Stimulated activated naive CD4-positive, alpha-beta T cell treated with Interleukin-2 at 50 U/mL for 16 hours (primary cell): ENCODE measurements at places on chromosomes 6 and 20.

GRCh38 chr6:116266803-116267202 lies 12.9 kb downstream of the TSPYL1 start:
- no peak for DNase-seq

GRCh38 chr6:28152531-28152930 lies 10.8 kb downstream of the ZKSCAN8 start:
- DNase-seq = no peak

DNA sequence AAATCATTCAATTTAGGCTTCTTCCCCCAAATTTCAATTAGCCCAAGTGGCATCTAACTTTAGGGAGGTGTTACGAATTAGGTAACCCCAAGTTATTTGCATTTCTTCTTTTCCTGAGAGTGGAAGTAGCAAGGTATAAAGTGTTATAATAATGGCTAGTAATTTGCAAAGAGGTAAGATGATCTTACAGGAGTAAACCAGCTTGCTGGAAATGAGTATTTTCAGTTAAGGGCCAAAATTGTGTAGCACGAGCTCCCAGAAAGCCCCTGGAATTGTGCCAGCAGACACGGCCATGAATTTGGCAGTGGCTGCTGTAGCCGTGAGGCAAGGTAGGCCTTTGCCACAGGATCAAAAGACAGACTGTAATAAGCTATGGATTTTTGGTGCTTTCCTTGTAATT lies 38.0 kb downstream of the CITED2 start:
- DNase-seq = no peak

GRCh38 chr6:10201606-10202510 lies 213.0 kb downstream of the TFAP2A start:
- no peak for DNase-seq

DNA sequence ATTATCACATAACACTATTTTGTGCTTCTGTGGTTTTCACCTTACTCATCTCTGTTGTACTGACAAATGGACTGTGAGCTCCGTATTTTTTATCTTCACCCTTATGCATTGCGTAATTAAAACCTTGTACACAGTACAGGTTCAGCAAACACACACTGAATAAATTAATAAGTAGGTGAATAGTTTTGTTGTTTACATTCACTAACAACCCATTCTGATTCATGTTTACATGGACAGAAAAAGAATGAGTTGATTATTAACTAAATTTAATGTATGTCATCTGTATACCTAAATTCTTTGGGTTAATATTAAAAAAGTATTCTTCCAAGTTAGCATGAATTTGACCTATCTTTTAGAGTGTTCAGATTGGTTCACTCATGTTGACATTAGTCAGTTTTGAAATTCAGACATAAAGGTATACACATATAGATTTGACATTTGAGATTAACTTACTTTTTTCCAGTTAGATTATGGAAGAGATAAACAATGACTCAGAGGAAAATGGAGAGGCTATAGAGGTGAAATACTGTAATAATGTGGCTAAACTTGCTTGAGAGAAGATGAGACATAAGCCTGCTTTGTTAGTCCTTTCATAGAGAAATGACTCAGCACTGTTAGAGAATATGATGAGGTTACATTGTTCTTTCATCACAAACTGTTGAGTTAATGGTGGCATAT lies 541.7 kb upstream of the FLRT3 start:
- no peak for DNase-seq

GRCh38 chr6:34543421-34543820 lies 12.7 kb downstream of the SPDEF start:
- DNase-seq = no peak

DNA sequence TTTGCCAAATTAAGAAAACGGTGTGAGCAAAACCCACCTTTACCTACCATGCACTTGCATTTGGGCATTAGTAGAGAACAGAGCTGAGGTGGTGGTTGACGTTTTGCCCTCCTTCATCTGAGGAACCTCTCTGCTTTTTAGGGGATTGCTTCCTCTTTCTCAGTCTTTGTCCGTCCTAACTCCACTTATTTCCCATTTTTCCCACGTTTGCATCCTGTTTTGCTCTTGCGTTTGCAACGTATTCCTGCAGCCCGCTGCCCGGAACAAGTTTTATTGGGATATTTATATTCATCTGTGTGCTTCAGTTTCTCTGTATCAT lies 374 bp upstream of the SERINC1 start:
- no peak for DNase-seq

GRCh38 chr6:39898625-39899024 lies 35.6 kb downstream of the MOCS1 start:
- no peak for DNase-seq

DNA sequence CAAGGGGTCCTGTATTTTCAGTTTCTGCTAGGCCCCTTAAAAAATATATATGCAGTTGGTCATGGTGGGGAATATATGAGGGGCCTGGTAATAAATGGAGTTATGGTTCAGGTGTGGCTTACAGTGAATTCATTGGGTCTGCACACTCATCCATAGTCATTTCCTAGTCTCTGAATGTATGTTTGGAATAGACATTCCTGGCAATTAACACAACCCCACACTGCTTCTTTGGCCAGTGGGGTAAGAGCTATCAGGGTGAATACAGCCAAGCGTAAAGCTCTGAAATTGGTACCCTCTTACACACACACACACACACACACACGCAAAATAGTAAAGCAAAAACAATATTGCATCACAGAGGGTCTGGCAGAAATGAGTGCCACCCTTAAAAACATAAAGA lies 56.5 kb downstream of the QRSL1 start:
- no peak for DNase-seq

GRCh38 chr6:107284805-107285204 lies 169.5 kb upstream of the BEND3 start:
- no peak for DNase-seq

- DNase-seq = no peak
Observed at GRCh38 chr6:47358440-47359225, 48.9 kb upstream of the TNFRSF21 start.

DNA sequence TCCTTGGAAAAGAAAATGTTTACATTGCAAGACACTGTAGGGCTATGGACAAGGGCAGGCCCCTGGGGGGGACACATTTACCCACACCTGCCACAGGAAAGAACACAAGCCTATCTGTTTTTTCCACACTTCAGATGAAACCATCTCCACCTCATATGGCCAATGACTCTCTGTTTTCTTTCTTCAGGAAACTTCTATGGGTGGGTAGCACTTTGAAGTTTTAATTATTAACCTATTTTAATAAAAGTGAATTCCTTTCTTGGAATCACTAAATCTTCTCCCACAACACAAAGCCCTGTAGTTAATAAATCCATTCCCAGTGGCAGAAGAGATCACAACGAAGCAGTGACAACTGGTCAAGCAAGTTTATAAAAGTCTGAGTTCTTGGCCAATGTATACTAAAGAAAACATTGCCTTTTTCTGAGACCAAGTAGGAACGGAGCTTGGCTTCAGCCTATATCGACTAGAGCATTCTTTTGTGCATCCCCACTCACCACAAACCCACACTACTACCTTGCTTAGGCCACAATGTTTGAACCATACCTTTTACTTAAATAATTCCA lies 125.1 kb upstream of the CARMIL1 start:
- no peak for DNase-seq

- no peak for DNase-seq
Observed at GRCh38 chr6:156916130-156916801, 139.1 kb downstream of the ARID1B start.

- DNase-seq = no peak
Observed at GRCh38 chr6:87401832-87402231, 5.9 kb upstream of the CFAP206 start.

- no peak for DNase-seq
Observed at GRCh38 chr6:3252369-3252768, 6.4 kb upstream of the PSMG4 start.

GRCh38 chr20:59033093-59033492 lies 958 bp upstream of the ATP5F1E start:
- no peak for DNase-seq

DNA sequence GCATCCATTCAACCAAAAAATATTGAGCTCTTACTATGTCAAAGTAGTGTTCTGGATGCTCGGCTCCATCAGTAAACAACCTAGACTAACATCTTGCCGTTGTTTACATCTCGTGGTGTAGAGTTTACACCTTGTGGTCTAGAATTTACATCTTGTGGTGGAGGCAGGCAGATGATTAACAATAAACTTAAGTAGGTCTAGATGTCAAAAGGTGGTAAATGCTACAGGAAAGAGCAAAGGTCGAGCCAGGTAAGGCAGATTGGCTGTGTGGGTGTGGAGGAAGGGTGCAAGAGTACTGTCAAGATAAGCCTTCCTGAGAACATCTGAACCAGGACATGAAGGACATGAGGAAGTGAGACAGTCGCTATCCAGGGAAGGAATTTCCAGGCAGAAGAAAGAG lies 88.4 kb upstream of the ESR1 start:
- no peak for DNase-seq

DNA sequence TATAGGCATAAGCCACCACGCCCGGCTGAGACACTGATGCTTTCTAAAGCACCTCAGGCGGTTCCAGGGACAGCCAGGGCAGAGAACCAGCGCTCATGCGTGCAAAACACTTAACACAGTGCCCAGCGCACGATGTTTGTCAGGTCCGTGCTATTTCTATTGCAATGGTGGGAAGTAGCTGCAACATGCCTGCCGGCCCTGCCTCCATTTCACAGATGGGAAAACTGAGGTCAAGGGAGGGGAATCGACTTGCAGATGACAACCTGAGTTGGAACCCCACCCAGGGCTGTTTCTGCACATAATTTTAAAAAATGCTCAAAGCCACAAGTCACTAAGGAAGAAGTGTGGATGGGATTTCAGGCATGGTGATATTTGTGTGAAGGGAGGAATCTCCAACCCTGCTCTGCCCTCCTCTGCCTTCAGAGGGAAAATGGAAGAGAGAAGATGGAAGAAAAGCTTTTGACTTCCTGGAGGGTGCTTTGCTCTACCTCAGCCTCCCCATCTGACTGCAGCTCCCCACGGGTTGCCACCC lies 39.9 kb downstream of the KIAA1755 start:
- no peak for DNase-seq

GRCh38 chr6:14144678-14145113 lies 27.1 kb downstream of the CD83 start:
- DNase-seq = peak; percentile 61

GRCh38 chr6:38248500-38249234 lies 391.1 kb downstream of the BTBD9 start:
- no peak for DNase-seq

DNA sequence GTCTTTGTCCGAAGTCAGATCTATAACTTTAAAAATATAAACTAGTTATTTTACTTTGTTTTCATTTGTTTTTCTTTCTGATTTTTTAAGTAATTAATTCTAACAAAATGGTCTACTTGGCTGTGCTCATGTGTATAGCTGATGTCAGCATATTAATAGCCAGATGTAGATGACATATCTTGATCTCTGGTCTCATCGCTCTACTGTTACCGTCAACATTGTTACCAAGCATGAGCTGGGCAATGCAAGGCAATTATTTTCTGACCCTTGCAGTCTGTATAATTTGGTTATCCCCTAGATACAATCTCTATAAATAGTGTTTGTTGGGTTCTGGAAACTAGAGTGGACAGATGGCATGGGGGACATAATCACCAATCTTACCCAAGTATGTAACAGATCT lies 151.6 kb upstream of the PTPRK start:
- DNase-seq = no peak

- DNase-seq = no peak
Observed at GRCh38 chr20:41469868-41470267, 103.2 kb upstream of the EMILIN3 start.

DNA sequence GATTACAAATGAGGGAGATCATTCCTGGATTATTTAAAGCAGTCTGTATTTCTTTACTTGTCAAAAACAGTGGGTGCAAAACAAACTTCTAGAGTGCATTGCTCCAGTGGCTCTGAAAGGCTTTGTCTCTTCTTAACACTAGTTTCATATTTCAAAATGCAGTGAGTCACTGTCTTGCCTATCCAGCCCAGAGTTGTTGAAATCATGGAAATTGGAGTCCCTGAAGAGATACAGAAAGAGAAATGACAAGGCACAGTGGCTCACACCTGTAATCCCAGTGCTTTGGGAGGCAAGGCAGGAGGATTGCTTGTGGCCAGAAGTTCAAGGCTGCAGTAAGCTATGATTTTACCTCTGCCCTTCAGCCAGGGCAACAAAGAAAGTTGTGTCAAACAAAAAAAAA lies 11.3 kb downstream of the SLC2A12 start:
- DNase-seq = no peak

DNA sequence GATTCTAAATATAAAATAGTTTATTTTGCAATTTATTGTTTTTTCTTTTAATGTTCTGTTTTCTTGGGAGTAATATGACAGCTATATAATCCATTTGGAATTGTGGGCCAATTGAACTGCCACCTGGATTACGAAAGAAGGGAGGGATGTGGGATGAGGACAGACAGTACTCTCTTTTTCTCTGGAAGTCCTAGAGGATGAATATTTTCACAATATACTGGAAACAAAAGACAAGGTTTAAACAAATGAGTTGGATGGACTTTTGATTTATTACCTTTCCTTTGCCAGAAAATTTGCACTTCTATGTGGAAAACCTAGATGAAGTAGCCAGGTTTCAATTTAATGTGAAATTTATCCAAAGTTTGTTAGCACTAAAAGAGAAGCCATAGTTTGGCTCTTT lies 325.5 kb upstream of the IMPG1 start:
- DNase-seq = no peak

- no peak for DNase-seq
Observed at GRCh38 chr6:170312876-170313275, 6.3 kb downstream of the FAM120B start.

GRCh38 chr20:48184229-48184628 lies 398.9 kb upstream of the SULF2 start:
- DNase-seq = no peak

DNA sequence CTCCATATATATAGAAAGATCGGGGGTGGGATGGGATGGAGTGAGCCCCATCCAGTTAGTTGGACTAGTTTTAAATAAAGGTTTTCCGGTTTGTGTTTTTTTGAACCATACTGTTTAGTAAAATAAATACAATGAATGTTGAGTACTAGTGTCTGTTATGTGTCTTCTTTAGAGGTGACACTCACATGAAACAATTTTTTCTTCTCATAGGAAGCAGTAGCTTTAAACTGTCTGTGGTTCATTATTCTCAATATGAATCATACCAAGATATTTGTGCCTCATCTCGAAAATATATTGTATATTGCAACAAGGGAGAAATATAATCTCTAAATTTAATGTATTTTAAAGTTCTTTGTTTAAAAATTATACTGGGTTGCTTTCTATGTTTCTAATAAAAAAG lies 33.4 kb downstream of the HSF2 start:
- no peak for DNase-seq
